Upper lobe of right lung (tissue), 1 donor: ENCODE measurements at places on chromosomes 3 and 15.

DNA sequence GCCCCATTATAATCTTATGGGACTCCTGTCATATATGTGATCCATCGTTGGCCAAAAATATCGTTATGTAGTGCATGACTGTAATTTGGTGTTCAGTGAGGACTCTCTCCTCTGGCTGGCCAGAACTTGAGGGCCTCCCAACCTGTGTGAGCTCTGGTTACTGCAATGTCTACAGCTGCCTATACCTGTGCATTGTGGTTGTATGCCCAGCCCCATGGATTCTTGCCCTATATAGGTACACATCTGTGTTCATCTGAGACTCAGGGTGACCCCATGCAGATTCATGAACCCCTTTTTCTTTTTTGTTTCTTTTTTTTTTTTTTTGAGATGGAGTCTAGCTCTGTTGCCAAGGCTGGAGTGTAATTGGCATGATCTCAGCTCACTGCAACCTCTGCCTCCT is 32.6 kb upstream of the KLF13 start:
- no peak for DNase-seq

GRCh38 chr3:57961177-57961827 is 46.9 kb upstream of the FLNB start:
- DNase-seq: no peak

DNA sequence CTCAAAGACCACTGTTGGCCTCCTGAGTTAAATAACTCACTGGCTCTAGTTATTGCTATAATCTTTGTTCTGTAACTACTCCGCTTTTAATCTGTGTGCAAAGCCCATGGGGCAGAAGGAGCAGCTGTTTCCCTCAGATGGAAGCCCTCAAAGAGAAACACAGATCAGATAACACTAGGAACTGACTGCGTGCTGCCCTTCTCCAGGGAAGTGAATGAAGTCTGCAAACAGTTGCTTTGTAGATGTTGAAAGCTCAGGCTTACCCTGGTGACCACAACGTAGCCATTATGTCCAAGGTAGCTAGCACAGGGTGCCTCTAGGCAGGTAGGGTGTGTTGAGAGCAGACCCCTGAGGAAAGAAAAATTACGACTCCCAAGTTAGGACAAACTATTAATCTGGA is 152.3 kb upstream of the STAC start:
- no peak for DNase-seq

DNA sequence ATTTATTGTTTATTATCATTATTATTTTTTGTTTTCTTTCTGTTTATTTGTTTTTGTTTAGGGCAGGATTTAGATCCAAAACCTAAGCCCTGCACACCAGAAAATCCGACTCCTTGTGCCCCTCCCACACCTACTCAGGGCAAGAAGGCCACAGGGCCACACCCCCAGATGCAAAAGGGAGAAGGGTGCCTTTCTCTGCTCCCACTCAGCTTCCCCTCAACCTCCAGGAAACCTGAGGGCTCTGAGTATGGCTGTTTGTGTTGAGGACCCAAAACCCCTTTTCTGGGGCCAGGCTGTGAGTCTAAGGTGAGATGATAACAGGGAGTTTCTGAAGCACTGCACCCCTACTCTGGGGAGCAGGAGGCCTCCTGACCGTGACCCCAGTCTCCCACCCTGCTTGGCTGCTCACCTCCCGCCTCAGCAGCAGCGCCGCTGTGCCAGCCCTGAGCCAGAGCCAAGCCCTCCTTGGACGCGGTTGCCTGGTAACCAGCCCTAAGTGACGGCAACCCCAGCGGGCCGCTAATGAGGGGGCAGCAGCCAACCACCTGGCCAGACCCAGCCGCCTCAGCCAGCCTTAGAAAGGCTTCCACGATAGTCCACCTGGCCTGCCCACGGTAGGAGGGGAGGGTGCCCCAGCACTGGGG is 6.4 kb upstream of the C15orf39 start:
- DNase-seq: no peak

DNA sequence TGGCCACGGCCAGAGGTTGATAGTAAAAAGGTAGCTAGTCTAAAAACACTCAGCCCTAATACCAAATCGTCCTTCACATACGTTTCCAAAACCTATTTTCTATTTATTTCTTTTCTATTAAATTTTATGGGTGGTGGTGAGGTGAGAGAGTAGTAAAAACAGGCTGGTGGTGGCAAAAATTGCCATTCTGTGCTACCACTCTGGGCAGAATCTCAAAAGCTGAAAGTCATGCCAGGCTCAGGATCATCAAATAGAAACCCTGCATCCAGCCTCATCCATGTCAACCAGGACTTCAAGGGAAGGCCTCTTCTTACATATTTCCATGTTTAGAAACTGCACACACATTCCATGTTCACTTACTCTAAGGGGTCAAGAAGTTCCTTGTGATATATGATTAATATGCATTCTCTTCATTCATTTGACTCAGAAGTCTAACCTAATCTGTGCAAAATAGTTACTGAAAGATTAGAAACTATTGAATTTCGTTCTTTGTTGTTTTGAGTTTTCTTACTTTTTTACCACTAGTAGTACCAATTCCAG is 153.1 kb downstream of the TNIK start:
- DNase-seq: no peak
